Type B pancreatic cell (in vitro differentiated cells): ENCODE measurements at places on chromosomes 4 and X.

- no peak for DNase-seq
These were observed 48.5 kb upstream of the IL15 start for GRCh38 chr4:141587897-141588296.

GRCh38 chr4:149794352-149794751 lies 21.3 kb downstream of the IQCM start:
- DNase-seq: no peak

GRCh38 chrX:11532291-11533078 lies 133.2 kb downstream of the ARHGAP6 start:
- no peak for DNase-seq

- DNase-seq: no peak
These were observed 30.7 kb downstream of the SPARCL1 start for GRCh38 chr4:87498446-87498900.

DNA sequence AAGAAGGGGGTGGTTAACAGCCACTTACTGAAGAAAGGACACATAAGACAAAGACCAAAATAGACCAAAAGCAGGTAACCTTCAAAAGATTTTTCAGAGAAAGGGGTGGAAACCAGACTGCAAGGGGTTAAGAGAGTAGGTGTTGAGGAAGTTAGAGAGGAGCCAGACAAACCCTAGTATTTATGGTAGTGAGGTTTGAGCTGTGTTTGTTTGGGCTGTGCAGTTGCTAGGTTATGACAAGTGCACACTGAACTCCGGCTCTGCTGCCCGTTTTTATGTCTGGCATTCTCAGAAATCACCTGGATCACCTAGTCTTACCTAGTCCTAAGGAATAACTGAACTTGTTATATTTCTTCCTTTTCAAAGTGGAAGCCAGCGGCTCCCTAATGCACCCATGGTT lies 22.9 kb upstream of the G3BP2 start:
- no peak for DNase-seq

GRCh38 chrX:100649550-100650356 lies 5.8 kb downstream of the SRPX2 start:
- DNase-seq: no peak

DNA sequence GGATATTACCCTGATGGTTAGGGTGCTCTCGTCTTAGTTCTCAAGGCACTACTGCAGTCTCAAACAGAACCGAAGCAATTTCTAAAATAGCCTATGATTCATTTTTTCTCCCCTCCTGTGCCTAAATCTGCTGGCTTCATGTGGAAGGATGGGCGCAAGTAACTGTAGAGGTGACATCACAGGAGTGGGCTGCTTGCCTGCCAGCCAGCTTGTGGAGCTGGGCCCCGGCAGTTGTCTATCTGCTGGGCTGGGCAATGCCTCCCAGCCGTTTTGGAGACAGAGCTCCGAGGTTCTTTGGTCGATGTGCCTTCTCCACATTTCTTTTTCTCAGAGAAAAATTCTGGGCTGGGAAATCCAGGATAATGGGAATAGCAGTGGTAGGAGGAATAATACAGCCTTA lies 34.3 kb upstream of the CITED1 start:
- no peak for DNase-seq

DNA sequence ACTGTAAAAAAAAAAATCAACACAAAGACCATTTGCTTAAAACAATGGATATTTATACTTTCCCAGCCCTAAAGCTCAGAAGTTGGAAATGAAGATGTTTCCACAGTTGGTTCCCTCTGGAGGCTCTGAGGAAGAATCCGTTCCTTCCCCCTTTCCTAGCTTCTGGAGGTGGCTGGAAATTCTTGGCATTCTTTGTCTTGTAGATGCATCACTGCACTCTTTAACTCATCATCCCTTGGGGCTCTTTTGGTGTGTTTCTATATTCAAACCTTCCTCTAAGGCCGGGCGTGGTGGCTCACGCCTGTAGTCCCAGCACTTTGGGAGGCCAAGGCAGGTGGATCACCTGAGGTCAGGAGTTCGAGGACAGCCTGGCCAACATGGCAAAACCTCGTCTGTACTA lies 78.7 kb downstream of the VCX3A start:
- no peak for DNase-seq

DNA sequence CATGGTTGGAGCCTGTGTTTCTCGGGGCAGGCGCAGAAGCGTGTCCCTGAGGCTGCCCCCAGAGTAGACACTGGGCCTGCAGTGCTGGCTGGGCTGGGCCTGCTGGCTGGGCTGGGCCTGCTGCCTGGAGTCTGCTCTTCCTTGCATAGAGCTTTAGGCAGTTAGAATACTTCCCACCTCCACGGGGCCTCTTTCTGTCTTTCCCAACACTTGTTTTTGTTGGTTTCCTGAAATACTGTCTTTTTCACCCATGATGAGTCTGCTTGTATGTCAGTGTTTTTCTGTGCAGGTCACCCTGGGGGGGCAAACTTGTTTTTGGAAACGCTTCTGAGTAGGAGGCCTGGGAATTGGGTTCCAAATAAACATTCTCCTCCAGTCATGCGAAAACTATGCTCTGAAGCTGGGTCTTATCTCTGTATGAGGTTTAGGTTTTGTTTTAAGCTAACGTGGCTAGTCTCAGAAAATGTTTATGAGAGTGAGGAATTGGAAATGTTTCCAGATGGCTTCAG lies 32.2 kb downstream of the TRMT44 start:
- DNase-seq: no peak

DNA sequence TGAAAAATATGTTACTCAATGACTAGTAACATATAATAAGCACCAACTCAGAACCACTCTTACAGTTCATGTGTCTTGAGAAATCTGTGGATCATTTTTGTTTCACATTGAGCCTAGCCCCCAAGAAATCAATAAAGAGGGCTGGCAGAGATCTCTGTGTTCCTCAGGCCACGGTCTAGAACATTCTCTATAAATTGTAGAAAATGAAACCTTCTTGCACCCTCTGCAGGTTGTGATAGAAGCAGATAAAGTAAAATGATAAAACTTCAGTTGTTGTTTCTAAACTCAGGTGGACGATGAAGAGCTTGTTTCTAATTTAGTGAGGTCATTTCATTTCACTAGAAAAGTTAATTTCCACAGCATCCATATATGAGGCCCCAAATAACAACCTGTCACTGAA lies 182.7 kb downstream of the KIT start:
- no peak for DNase-seq

DNA sequence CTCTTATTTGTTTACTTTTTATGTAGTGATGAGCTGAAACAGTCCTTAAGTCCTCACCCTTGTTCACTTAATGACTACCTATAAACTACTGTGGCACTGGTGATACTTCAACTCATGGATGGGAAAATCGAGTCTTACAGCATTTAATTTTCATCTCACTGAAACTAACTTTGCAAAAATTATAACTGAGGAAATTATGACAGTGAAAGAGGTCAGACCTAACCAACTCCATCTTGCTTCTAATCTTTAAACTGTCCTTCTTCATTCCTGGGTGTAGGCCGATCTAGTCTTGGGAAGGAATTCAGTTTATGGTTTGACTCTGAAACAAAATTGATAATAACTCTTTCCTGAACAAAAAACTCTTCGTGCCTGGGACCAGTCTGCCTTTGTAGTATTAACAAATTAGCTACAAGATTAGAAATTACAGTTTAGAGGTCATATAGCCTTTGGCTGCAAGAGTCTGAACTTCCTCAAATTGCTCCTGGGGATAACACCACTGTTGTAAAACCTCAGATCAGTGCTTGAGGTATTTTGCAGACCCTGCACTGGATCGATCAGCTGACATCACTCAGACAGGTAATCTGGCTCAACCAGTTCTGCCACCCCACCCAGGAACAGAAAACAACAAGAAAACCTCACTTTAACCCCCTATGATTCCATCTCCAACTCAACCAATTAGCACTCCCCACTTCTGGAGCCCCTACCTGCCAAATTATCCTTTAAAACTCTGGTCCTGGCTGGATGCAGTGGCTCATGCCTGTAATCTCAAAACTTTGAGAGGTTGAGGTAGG lies 995.7 kb upstream of the PRKX start:
- DNase-seq: no peak
